ENCODE measurements at places on chromosomes 2 and 18. TPM values are rescaled to one million over a fixed set of nuclear protein-coding genes. Genes with fewer than 3 reads are reported as not detected.

Gene GREB1
- total RNA-seq, result under 0.01 TPM

GRCh38 chr18:33369711-33370449 lies 70.6 kb downstream of the CCDC178 start:
- peak; percentile 80 for DNase-seq

DNA sequence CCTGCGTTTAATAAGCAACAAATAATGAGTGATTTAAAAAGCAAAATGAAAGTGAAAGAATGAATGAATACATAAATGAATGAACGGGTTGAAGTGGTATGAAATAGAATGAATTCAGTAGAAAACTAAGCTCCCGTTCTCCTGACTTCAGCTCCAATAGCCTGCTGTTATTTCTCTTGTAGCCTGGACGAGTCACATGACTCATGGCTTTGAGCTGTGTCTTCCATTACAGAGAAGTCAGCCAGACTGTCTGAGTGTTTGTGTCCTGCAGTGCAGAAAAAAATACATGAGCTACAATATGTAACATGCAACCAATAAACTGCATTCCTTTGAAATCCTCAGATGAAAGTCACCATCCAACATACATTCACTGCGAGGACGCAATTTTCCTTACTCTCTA lies 21.2 kb downstream of the SCG2 start:
- peak; percentile 29 for DNase-seq

GRCh38 chr2:60526623-60527022 lies 26.8 kb downstream of the BCL11A start:
- no peak for DNase-seq

GRCh38 chr2:75432761-75433361 lies 127.9 kb downstream of the EVA1A start:
- no peak for DNase-seq

DNA sequence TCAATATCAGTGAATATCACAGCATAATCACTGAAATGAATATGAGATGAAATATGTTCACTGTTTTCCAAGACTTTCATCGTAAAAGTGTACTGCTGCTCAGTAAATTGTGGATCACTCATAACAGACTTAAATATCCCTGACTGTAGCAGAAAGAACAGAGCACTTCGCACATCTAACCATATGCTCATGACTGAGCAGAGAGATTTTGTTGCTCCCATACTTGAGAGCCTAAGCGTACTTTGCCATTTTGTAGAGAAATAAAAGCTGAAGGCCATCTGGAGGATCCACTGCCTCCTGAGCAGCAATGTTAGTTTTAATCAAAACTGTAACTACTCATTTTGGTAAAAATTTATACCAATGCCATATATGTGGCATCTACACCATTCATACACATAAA lies 243.5 kb downstream of the STK39 start:
- DNase-seq, result no peak

Gene CBLN2
- not detected for total RNA-seq

GRCh38 chr18:3924455-3924854 lies 474.5 kb downstream of the TGIF1 start:
- DNase-seq, result no peak

Gene CLEC4F
- total RNA-seq, result not detected

- peak; percentile 97 for DNase-seq
Observed at GRCh38 chr2:58601017-58601416, 359.9 kb upstream of the FANCL start.

Gene UGGT1
- total RNA-seq, result 49.8 TPM

Gene DAW1
- total RNA-seq, result 0.26 TPM

DNA sequence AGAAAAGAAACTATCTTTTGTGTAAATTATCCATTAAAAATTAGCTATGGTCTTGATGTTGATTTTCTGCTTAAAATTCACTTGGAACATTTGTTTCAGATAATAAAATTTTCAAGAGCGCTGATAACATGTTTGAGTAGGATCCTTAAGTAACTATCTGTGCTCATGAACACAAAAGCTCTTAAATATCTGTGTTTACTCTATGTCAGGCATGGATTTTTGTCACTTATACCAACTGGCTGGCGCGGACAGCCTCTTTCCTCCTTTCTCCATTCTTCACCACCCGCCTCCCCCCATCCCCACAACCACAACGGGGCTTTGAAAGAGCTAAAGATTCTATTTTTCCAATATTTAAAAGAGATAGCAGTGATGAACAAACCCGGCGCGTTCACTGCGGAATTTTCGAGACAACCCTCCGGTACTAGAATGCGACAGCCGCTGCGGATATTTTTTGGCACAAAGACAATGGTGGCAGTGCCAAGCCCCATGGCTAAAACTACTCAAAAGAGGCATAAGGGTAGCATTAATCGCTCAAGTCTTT lies 181.5 kb downstream of the TCF4 start:
- no peak for DNase-seq

DNA sequence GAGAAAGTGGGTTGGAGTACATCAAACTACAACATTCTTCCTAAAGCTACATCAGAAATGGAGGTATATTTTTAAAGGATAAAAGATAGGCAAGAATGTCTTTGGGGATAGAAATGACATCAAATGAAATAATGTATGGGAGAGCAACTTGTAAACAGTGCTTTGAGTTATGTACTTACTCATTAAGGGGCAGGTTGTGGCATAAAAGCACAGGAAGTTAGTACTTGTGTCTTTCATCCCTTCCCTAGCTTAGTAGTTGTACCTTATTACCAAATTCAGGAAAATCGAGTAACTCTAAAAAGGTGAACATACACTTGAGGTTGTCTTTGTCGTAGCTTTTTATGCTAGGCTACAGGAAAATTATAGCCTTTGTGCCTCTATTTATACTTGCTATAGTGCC lies 28.9 kb downstream of the PPP1CB start:
- DNase-seq, result peak; percentile 64

Gene CMPK2
- 0.26 TPM for total RNA-seq

- no peak for DNase-seq
Observed at GRCh38 chr2:175931805-175932204, 70.3 kb downstream of the LNPK start.

- DNase-seq, result peak; percentile 38
Observed at GRCh38 chr2:199378948-199379650, 78.6 kb downstream of the SATB2 start.

Gene KCNJ13
- not detected for total RNA-seq

GRCh38 chr2:183283209-183283608 lies 159.0 kb downstream of the NUP35 start:
- DNase-seq, result peak; percentile 59

Gene PID1
- 9.5 TPM for total RNA-seq

GRCh38 chr2:171406044-171406443 lies 27.7 kb downstream of the METTL8 start:
- DNase-seq, result no peak

Gene RNU2-63P
- total RNA-seq, result 26.9 TPM

DNA sequence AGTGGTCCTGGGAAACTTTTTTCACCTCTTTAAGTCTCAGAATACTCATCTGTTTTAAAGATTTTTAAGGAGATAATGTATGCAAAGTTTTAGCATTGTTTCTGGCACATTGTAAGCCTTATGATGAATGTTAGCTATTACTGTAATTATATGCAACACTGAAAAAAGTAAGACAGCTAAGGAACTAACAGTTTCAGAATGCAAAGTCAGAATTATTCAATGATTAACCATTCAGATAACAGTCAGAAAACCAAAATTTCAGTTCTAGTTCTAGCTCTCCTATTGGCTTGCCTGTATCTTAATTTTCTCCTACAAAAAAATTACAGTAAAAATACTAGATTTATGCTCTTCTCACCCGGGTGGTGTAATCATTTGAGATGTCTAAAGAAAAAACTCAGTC lies 101.1 kb downstream of the SLC4A10 start:
- no peak for DNase-seq

DNA sequence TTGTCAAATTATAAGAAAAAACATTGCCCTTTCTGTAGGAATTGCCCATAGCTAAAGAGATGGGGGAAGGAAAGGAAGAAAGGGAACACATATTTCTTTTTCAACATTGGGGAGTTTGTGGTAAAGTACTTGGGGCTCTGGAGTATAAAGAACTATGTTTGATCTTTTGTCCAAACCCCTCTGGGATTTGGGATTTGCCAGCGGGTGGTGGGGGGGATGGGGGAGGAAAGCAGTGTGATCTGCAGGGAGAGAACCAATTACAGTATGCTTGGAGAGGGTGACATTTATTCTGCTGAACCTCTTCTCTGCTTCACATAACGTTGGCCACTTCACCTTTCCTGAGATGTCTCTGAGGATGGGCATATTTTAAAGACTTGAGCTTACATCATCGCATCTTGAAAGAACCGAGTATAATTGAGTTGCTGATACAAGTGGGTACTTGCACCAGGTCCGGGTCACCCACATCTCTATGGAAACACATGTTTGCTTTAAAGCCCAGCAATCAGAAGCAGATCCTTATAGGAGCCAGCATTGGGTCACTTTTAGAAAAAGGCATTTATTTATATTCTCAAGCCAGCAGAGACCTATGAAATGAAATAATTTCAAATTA lies 73.1 kb downstream of the SPATS2L start:
- DNase-seq, result peak; percentile 71

Gene CGREF1
- total RNA-seq, result 0.53 TPM

- DNase-seq, result no peak
Observed at GRCh38 chr2:189144700-189145211, 34.8 kb downstream of the COL5A2 start.

GRCh38 chr18:64180171-64180570 lies 31.3 kb upstream of the LINC00305 start:
- no peak for DNase-seq

GRCh38 chr2:182906454-182906853 lies 40.0 kb upstream of the FRZB start:
- no peak for DNase-seq

DNA sequence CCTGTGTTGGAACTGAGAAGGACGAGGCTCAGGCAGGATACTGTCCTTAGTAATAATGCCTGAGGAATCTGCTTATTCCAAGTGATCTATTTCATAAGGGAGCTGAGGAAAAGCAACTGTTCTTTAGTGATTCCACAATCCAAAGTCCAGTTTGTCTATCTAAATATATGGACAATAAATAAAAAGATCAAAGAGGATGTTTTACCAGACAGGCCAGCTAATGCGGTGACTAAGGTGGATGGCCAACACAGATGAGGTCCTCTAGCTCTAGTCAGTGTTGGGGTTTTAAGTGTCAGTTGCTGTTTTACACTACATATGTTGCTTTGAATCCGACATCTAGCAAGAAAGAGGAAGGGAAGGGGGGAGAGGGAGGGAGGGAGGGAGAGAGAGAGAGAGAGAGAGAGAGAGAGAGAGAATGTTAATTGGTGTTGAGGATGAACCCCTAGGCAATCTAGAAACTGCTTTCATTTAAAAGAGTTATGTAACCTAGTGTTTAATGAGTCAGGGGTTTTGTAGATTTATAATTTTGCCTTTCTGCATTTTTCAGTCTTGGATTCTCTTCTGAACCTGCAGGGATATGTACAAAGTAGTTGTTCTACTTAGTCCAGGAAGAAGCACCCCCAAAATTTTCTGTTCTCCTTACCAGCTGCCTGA lies 27.0 kb upstream of the SCN1A start:
- DNase-seq, result no peak

GRCh38 chr2:146632707-146633106 lies 1212.1 kb upstream of the ACVR2A start:
- DNase-seq, result no peak

GRCh38 chr18:27712066-27712465 lies 464.9 kb downstream of the CDH2 start:
- DNase-seq, result no peak

- DNase-seq, result no peak
Observed at GRCh38 chr2:136209561-136210454, 91.9 kb upstream of the CXCR4 start.

Gene GLI2
- total RNA-seq, result 0.26 TPM

- DNase-seq, result no peak
Observed at GRCh38 chr2:189837326-189837725, 53.1 kb downstream of the PMS1 start.

Gene ALPI
- total RNA-seq, result not detected

DNA sequence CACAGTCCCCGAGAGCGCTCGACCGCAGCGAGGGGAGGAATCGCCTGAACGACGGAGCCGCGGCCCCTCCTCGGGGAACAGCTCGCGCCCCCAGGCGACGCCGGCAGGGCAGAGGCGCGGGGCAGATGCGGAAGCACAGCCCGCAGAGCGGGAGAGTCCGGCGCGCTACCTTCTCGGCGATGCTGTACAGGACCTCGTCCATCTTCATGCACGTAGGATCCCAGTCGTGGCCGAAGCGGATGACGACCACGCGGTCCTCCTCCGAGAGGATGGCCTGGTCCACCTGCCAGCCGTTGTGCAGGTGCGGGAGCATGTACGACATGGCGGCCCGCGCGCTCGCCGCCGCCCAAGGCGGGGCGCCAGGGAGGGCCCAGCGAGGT lies 302 bp downstream of the TXNL4A start:
- peak; percentile 35 for DNase-seq

DNA sequence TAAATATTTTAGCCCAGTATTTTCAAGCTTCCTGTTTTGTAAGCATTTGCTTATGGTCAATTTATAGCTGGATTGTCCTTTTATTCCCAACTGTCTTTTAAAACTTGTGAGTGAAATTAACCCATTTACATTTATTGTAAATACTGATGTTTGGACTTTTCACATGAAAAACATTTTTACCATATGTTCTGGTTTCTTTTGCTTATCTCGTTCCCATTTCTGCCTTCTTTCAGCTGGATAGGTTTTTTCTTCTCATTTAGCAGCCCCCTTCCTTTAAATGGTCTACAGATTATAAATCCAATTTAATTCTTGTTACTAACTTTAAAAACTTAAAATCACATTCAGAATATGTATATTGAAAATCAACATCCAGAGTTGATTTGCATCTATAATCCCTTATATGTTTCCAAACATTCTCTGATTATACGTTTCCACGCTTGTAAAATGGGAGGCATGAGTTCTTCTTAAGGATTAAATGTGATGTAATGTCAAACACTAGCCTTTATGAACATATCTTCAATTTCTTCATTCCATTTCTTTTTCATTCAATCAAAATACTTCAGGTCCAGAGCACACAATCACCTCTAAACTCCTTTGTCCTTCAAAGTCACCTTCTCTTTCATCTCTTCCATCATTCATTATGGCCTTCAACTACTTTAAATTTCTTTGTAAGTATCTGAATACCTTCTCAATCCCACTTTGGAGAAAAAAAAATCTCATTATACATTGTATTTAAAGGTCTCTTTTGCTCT lies 1.1 kb upstream of the KDM3A start:
- DNase-seq, result no peak
